Stimulated activated CD4-positive, alpha-beta T cell treated with anti-CD3 and anti-CD28 coated beads, Interleukin-4, amount 100 ng/mL, for 24 hours (primary cell): ENCODE measurements at places on chromosomes 3 and 15.

DNA sequence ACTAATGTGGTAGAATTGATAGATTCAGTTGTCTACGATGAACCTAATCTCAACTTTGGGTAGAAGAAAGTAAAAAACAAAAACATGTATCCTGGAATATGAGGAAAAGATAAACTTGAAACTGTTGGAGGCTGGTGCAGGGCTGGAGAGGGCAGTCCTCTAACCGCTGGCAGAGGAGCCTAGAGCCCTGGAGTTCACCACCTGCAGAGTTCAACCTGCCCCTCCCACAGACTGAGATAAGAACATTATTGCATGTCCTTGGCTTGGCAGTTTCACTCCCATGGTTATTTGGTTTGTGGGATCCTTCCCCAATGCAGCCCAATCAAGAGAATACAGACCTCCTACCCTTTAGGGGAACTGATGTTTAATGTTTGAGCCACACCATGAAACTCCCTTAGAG, 53.2 kb upstream of the GATM start:
- no peak for DNase-seq

- no peak for DNase-seq
Measured at GRCh38 chr15:68697711-68698690, 119.2 kb downstream of the CORO2B start.

DNA sequence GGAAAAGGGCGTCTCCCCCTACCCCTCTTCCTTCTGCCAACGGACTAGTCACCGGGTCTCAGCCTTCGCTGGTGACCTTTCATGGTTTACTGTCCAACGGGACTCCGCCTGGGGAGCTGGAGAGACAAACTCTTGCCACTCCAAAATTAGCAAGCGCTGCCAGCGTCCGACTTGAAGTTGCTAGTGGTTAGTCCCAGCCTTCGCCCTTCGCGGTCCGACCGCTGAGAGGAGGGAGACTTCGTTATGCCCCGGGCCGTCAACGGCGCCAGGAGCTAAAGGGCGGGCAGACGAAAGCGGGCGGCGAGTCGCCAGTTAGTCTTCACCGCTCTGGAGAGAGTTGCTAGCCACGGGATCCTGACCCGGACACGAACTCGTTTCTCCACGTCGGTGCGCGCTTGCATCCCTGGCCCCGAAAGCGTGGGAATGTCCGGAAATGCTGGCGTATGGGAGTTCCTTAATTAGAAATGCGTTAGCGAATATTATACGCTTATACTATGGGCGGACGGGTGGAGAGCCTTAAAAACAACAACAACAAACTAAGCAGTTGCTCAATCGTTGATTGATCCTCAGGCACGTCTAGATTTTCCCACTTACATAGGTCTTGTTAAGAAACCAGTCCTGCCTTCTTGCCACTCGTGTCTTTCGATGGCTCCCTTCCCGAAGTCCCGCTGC, 716 bp downstream of the SMC4 start:
- DNase-seq: peak; percentile 28

DNA sequence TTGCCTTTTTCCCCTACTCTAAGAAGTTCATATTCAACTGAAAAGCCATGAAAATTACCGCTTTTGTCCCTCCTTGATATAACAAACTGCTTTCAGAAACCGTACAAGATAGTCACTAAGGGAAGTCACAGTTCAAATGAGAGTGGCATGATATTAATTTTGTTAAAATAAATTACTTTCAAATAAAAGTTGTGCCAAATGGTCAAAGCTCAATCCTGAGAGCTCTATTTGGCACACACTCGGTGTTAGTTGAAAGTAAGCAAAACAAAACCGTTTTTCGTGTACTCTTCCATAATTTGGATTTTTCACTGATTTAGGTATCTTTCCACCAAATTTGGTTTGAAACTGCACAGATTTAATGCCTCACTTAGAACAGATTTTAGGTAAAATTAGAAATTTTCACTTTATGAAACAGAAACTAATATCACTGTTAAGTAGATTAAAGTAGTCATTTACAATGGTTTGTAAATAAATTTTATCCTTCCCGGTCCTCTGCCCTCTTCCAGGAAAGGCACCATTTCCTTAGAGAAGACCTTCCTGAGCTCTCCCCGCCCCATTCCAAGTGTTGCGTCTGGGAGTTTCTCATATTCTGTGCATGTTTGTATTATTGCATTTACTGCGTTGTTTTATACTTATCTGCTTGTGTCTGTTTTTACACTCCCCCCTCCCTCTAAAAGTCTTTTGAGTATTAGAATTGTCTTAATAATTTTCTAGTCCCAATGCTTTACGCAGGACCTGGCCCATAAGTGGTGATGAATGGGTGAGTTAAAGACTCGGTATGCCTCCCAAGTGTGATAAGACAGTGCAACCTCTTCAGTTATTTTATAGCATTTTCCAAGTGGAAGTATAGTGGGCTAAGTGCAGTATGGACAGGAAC, 853 bp downstream of the TCAIM start:
- no peak for DNase-seq

GRCh38 chr3:73729969-73730440, 105.3 kb upstream of the PDZRN3 start:
- DNase-seq: no peak

DNA sequence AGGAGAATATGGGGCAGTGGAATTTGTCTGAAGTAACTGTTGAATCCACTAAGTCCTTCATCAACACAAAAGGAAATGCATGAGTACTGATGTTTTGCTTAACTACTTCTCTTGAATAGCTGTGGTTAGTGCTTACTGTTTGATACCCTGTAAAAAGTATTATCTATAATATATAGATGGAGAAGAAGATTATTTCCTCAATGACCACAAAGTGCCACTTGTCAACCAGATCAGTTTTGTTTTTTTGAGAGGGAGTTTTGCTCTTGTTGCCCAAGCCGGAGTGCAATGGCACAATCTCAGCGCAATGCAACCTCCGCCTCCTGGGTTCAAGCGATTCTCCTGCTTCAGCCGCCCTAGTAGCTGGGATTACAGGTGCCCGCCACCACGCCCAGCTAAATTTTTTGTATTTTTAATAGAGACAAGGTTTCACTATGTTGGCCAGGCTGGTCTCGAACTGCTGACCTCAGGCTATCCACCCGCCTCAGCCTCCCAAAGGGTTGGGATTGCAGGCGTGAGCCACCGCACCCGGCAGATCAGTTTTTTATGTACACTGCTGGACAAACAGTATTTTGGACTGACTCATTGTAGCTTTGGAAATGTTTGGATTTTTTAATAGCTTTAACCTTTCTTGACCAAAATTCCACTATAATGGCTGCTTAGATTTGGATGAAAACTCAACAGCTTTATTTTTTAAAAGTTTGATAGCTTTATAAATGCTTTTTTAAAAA, 1.5 kb upstream of the RPLP1 start:
- DNase-seq: no peak

DNA sequence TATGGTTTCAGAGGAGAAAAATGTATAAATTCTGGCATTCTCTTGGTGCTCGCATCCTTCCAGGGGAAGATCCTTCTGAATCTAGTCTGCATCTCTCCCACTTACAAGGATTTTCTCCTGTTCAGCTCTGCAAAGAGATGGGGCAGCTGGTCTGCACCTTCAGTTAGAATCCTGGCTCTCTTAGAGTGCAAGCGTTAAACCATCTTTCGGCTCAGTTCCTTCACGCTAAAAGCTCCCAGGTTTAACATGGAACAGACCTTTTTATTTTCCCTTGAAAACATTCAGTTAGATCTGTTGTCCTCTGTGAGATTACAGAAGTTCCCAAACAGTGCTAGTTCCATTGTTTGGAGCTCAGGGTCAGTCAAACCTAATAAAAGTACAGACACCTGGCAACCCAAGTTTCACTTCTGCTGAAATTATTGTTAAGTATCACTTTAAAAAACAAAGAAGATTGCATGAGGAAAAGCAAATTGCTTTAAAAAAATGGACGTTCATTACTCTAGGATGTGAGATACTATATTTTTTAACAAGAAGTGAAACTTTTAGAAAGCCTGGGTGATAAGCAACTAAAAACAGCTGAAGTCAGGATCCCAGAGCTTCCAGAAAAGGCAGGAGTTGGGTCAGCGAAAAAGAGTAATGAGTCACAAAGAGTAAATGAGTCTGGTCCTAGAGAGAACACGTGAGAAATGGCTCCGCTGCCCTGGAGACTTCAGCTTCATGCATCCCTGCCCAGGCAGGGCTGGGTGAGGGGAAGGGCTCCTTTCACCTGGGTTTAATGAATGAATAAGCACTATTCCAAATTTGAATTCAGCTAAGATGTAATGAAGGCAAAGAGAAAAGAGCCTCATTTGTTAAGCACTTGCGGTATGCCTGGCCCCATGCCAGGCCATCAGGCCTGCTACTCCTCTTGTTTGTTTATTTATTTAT, 63.3 kb downstream of the ABTB1 start:
- no peak for DNase-seq

DNA sequence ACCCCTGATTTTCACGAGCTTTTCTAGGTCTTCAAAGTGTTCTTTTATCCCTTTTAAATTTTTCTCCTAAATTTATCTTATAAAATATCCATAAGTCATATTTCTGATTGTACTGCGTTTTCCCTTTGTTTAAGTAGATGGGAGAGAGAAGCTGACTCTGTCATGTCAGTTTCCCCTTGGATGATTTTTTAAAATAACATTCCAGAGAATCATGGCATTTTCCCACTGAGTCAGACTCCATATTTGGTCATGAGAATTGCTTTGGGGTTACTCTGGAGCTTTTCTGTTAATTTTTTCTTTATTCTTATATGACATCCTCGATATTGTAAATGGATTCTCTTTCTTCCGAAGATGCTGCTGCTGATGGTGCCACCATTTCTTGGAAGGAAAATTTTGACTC, 28.6 kb upstream of the UMPS start:
- DNase-seq: no peak
